Right atrium auricular region (tissue), 2 donors: ENCODE measurements at places on chromosomes 3 and 15. TPM values are rescaled to one million over a fixed set of nuclear protein-coding genes. Genes with fewer than 3 reads are reported as not detected.
A peak's percentile ranks its signal among the peaks of the same experiment; 100 is the strongest.

The DAZL gene
- not detected for total RNA-seq

The SERPINI1 gene
- 2.0 TPM for total RNA-seq

The ADAMTS9 gene
- total RNA-seq: 20.2 TPM

The ZNF654 gene
- 6.8 TPM for total RNA-seq

The XYLB gene
- total RNA-seq: 0.79 TPM

The IVD gene
- total RNA-seq: 65.3 TPM

The STRA6 gene
- 0.22 TPM for total RNA-seq

- H3K27me3 ChIP-seq: no peaks in the 10 kb centered on the region
- no peaks in the 10 kb centered on the region for H3K36me3 ChIP-seq
- H3K4me1 ChIP-seq: no peaks in the 10 kb centered on the region
- no peak for DNase-seq
These were observed 55.4 kb upstream of the SNRPN start for GRCh38 chr15:24899367-24899766.

DNA sequence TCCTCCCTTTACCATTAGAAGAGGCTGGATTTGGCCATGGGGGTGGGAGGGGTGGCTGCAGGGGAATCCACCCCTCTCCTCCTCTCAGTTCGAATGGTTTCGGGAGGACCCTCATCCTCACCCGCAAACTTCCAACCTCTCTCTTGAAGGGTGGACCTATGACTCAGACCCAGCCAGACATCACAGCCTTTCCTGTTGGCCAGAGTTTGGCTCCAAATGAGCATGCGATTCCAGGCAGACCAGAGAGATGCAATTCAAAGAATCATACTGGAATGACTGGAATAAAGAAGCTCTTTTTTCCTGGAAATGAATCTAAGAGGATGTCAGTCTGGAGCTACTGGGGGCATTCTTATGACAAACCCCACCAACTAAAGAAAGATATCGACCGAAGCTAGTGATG, 516.7 kb upstream of the MDFIC2 start:
- H3K27ac ChIP-seq: no peak overlapping the region
- no peaks in the 10 kb centered on the region for H3K36me3 ChIP-seq
- DNase-seq: no peak
- no peaks in the 10 kb centered on the region for H3K27me3 ChIP-seq

DNA sequence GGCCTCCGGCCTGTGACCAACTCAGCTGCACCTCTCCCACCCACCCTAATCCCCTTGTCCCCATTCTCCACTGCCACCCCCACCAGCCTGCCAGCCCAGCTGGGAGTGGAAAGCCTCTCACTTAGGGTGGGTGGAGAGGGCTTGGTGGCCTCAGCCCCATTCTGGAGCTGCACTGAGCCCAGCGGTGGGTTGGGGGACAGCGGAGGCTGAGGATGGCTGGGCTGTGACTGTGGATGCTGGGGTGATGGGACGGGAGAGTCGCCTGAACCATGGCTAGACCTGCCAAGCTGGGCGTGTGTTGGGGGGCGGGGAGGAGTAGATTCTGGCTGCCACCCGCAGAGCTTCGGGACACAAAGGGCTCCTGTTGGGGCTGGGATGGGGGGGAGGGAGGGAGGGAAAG, 1.8 kb downstream of the CLCN2 start:
- no peaks in the 10 kb centered on the region for H3K27me3 ChIP-seq
- H3K4me1 ChIP-seq: no peaks in the 10 kb centered on the region
- H3K4me3 ChIP-seq: no peak overlapping the region
- DNase-seq: no peak

GRCh38 chr15:36584511-36584910, 5.1 kb downstream of the CDIN1 start:
- DNase-seq: no peak
- H3K27ac ChIP-seq: no peak overlapping the region
- no peak overlapping the region for H3K4me3 ChIP-seq
- no peaks in the 10 kb centered on the region for H3K27me3 ChIP-seq
- no peaks in the 10 kb centered on the region for H3K36me3 ChIP-seq

DNA sequence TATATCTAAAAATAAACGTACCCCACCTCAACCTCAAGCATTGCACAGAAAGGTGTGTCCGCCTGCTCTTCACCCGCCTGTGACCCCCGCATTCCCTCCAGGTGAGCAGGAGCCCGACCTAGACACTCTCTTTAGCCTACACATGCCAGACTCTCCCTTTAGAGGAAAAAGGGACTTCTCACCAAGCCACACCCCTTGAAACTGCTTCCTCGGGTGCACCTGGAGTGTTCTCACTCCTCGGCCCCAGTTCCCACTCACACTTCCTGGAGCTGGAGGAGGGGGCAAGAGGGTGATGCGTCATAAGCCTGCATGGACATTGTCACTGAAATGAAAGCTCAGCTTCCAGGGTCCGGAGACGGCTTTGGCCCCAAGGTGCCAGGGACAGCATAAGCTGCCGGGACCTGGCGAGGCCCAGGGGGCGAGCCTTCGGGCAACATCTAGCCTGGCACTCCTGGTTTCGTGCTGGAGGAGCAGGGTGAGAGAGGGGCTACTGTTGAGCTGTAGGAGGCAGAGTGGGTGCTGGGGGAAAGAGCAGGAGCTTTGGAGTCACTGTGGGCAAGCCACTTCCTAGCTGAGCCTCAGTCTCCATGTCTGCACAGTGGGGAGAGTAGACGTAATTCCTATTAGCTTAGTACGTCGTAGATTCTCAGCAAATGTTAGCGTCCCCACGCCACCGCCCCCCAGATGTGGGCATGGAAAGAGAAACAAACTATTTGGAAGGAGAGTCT, 9.8 kb upstream of the MUC4 start:
- H3K4me1 ChIP-seq: no peaks in the 10 kb centered on the region
- no peak overlapping the region for H3K4me3 ChIP-seq
- no peaks in the 10 kb centered on the region for H3K36me3 ChIP-seq
- H3K27me3 ChIP-seq: no peaks in the 10 kb centered on the region

DNA sequence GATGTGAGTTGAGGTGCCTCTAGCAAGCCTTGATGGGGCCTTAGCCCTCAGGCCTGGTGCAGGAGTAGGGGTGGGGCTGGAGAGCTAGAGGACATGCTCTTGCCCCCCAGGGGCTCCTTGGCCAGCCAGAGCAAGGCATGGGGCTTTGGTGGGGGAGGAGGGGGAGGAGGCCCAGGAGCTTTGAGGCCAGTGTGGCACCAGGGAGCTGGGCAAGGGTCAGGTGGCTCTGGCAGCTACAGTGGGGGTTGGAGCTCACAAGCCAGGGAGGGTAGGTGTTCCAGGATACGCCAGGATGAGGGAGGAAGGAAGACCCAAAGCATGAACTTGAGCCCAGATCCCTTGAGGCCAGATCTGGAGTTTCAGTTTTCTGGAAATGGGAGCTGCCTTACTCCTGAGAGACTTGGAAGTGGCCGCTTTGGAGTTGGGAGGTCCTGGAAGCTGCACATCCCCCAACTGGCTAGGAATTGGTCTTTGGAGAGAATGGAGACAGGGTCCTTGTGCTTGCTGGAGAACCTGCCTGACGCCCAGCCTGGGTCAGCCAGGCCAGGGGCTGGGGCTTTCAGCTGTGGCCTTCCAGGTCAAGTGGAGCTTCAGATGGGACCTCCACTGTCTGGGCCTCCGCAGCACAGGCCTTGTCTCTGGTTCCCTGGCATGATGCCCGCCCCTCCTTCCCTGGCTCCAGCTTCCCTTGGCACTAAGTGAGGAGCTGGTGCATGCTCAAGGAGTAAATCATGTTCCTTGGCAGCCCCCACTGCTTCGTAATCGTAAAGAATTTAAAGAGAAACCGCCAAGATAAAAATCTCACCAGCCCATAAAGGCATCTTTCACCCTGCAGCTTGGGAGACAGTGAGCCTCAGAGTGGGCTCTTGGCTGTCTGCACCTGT, 8.7 kb downstream of the SEMA3F start:
- peaks cover 96% of the 10 kb centered on the region for H3K4me1 ChIP-seq
- H3K27me3 ChIP-seq: no peaks in the 10 kb centered on the region
- no peaks in the 10 kb centered on the region for H3K36me3 ChIP-seq

DNA sequence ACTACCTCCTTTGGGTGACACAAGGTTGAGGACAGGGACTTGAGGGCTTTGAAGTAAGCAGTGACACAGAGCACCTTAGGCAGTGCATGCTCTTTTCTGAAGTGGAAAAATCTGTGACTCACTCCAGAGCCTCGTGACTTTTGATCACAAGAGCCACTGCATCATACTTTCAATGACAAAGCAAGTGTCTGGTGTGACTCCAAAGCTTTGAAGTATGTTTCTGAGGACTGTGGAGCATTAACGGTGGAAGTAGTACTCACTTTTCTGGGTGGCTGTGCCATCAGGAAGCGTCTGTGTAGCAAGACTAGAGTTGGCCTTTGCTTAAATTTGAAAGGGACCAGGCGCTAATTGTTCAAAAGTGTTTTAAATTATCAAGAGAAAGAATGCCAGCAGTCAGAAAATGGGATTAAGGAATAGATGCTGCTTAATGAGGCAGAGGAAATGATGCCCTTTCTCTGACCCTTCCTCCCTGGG, 210.7 kb upstream of the TRIM42 start:
- no peak overlapping the region for H3K4me3 ChIP-seq
- H3K27me3 ChIP-seq: no peaks in the 10 kb centered on the region
- no peak overlapping the region for H3K27ac ChIP-seq
- H3K36me3 ChIP-seq: no peaks in the 10 kb centered on the region
- H3K4me1 ChIP-seq: no peaks in the 10 kb centered on the region

GRCh38 chr3:161153480-161153879, 48.3 kb upstream of the B3GALNT1 start:
- no peaks in the 10 kb centered on the region for H3K36me3 ChIP-seq
- no peak overlapping the region for H3K27ac ChIP-seq
- DNase-seq: no peak
- no peaks in the 10 kb centered on the region for H3K4me1 ChIP-seq
- H3K27me3 ChIP-seq: no peaks in the 10 kb centered on the region

GRCh38 chr15:34609102-34610057, 25.9 kb upstream of the GOLGA8B start:
- no peak overlapping the region for H3K27ac ChIP-seq
- H3K27me3 ChIP-seq: no peaks in the 10 kb centered on the region
- no peaks in the 10 kb centered on the region for H3K36me3 ChIP-seq
- H3K4me3 ChIP-seq: no peak overlapping the region
- no peaks in the 10 kb centered on the region for H3K4me1 ChIP-seq
- DNase-seq: no peak

DNA sequence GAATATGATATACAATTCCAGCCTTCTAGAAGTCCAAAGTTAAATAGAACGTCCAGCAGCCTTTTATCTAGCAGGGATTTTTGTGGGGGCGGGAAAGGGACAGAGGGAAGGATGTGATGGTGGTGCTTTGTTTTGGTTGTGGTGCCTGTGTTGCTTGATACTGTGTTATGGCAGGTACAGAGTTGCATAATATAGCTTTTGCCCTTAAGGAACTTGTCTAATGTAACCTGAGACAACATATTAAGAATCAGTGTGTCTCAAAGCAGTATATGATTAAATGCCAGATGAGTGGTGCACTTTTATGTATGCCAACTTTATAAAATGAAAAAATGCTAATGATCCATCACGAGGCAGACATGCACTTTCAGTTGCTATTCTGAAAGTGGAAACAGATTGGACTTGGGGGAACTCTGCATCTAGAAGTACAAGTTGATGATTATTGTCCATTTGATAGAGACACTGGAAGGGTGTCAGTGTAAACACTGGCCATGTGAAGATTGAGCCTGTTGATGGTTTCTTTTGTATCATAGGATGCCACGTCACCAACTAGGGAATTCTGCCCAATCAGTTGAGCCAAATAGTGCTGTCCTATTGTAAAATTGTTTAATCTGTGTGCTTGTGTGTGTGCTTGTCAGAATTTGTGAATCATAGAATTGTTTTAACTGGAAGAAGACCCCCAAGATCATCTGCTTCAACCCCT, 23.0 kb downstream of the NEO1 start:
- no peak overlapping the region for H3K27ac ChIP-seq
- H3K36me3 ChIP-seq: no peaks in the 10 kb centered on the region
- no peak for DNase-seq
- no peak overlapping the region for H3K4me3 ChIP-seq

GRCh38 chr3:8657804-8658305, 13.3 kb upstream of the SSUH2 start:
- H3K4me3 ChIP-seq: peak overlapping the region; percentile 5
- no peaks in the 10 kb centered on the region for H3K27me3 ChIP-seq
- H3K4me1 ChIP-seq: no peaks in the 10 kb centered on the region
- H3K36me3 ChIP-seq: no peaks in the 10 kb centered on the region
- H3K27ac ChIP-seq: peak overlapping the region; percentile 78
- DNase-seq: no peak

DNA sequence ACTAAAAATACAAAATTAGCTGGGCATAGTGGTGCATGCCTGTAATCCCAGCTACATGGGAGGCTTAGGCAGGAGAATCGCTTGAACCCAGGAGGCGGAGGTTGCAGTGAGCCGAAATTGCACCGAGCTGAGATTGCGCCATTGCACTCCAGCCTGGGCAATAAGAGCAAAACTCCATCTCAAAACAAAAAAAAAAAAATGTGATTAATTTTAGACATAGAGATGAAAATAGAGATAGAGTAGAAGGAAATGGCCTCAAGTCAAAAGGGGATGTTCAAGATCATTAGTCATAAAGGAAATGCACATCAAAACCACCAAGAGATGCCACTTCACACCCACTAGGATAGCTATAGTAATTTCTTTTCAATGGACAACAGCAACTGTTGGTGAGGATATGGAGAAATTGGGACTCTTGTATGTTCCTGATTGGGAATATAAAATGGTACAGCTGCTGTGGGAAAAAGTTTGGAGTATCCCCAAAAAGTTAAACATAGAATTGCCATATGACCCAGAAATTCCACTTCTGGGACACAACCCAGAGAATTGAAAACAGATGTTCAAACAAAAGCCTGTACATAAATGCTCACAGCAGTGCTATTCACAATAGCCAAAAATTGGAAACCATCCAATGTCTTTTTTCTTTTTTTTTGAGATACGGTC, 55.4 kb downstream of the ABHD2 start:
- H3K27me3 ChIP-seq: no peaks in the 10 kb centered on the region
- H3K36me3 ChIP-seq: peaks cover 15% of the 10 kb centered on the region
- H3K4me3 ChIP-seq: no peak overlapping the region
- H3K4me1 ChIP-seq: peaks cover 71% of the 10 kb centered on the region

- H3K36me3 ChIP-seq: no peaks in the 10 kb centered on the region
- no peaks in the 10 kb centered on the region for H3K27me3 ChIP-seq
- DNase-seq: no peak
- H3K27ac ChIP-seq: no peak overlapping the region
These were observed 38.1 kb downstream of the SERPINI1 start for GRCh38 chr3:167773584-167773983.

GRCh38 chr3:152222327-152222726, 46.4 kb upstream of the MBNL1 start:
- H3K4me1 ChIP-seq: no peaks in the 10 kb centered on the region
- no peaks in the 10 kb centered on the region for H3K36me3 ChIP-seq
- no peaks in the 10 kb centered on the region for H3K27me3 ChIP-seq

GRCh38 chr15:29003840-29004233, 118.1 kb downstream of the APBA2 start:
- no peaks in the 10 kb centered on the region for H3K36me3 ChIP-seq
- no peak overlapping the region for H3K27ac ChIP-seq
- no peak for DNase-seq
- no peak overlapping the region for H3K4me3 ChIP-seq
- no peaks in the 10 kb centered on the region for H3K27me3 ChIP-seq

DNA sequence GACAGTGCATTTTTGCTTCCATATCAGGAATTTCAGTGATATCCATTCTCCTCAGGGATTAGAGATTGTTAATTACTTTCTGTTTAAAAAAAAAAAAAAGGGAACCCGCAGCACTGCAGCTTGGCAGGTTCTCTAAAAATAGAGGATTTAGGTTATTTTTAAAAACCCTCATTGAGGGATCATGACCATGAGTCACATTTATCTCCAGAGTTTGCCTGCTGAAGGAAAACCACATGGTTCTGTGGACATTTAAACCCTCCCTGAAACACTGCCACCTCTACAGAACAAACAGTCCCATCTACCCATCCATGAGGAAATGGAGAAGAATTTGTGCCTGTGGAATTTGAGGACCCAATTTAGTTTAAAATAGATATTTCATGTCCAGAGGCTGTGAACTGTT, 66.2 kb upstream of the UBE2E1 start:
- no peaks in the 10 kb centered on the region for H3K27me3 ChIP-seq
- no peak for DNase-seq
- H3K27ac ChIP-seq: no peak overlapping the region
- no peaks in the 10 kb centered on the region for H3K4me1 ChIP-seq
